ENCODE measurements at places on chromosomes 3 and 15.
A peak's percentile ranks its signal among the peaks of the same experiment; 100 is the strongest.

DNA sequence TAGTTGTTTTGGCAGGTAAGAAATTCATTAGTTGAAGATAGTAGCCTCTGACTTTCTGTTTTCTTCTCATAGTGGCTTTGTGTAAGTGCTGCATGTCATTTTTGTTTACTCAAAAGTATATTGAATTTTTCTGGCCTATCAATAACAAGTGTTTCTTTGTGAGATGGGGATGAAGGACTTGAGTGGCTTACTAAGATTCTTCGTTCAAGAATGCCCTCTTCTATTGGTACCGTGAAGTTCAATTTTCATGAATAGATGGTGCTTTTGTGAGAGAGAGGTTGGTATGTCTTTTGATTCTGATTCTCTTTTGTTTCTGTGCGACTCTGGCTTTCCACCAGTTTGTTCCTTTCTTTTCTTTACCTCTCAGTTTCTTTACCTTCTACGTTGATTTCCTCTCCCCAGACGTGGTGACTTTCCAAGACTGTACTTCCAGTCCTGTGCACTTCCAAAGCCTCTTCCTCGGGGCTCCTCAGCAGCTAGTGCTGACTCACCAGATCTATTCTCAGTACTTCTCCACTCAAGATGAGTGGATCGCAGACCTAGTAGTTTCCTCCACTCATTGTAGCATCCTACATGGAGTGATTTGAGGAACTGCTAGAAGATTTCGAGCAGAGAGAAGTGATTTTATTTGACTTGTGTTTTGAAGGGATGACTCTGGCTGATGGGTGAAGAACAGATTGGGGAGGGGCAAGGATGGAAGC is 82.0 kb upstream of the EPHB3 start:
- DNase-seq, result no peak

DNA sequence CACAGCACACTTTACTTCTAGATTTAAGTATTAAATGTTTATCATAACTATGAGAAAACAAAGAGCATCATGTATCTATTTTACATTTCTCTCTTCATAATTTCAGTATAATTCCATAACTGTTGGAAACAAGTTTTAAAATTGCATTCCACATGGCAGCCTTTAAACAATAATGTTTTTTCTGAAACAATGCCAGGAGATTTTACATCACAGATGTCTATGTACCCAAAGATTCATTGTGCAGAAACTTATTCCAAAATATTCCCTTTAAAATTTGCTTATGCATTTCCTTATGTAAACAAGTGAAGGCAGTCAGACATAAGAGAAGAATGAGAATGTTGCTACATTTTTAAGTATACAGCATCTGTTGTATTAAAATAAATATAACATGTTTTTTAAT is 324.9 kb upstream of the COL8A1 start:
- DNase-seq, result no peak

GRCh38 chr3:8441969-8442559 is 59.6 kb upstream of the LMCD1 start:
- DNase-seq, result no peak

DNA sequence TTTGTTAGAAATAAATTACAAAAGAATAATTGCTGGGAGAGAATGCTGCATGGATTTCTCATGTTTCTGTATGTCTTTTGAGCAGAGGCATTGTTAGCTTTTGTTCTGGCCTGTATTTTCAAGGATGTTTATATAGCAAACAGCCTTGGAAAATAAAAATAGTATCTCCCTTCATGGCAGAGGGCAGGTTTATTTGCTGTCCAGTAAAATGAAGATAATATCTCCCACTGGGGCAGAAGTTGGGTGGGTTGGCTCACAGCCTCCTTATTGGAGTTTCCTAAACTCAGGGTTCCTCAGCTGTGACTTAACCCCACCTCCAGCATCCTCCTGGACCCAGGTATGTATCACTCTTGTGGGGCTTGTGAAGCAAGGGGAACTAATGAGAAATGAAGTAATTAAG is 43.7 kb upstream of the THSD4 start:
- no peak for DNase-seq

DNA sequence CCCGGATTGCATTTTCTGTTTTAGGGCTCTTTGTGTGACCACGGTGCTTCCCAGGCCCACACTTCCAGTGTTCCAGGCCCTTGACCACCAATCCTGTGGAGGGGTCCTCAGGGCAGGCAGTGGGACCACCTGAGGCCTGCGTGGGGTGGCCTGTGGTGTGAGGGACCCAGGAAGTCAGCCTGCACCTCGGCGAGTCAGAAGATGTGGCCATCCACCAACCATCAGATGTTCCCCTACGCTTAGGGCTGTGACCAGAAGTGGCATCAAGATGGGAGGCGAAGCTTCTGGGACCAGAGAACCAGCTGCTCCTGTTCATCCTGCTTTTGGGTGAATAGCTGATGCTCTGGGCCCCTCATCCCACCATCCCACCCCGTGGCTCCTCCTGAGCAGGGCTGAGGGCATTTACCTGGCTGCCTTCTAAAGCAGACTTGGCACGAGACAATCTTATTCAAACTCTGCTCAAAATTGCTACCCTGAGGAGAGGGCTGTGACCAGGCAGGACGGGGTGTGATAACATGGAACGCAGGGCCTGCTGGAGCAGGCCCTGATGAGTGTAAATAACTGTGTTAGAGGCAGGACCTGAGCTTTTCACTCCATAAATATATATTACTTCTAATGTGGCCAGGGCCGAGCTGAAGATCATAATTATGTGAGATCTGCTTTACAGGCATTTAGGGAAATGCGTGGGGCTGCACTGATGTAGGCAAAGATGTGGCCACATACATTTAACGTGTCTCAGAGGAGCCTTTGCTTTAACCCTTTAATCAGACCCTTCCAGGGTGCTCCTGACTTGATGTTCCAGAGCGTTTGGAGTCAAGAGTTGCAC is 28.8 kb downstream of the SMAD3 start:
- no peak for DNase-seq

DNA sequence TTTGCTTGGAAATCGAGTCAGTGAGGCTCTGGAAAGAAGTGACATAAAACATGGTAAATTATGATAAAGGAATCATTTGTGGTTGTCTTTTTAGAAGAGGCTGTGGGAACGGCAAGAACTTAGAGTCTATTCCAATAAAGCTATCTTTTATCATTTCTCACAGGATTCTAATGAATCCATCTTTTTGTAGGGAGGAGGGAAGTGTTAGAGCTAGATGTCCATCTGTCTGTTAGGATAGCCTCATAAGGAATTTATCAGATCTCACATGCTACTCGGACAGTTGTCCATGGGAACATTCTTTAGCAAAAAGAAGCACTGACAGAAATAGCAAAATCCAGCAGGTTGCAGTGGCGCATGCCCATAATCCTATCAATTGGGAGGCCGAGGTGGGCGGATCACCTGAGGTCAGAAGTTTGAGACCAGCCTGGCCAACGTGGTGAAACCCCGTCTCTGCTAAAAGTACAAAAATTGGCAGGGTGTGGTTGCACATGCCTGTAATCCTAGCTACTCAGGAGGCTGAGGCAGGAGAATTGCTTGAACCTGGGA is 37.0 kb downstream of the STARD9 start:
- DNase-seq, result no peak

DNA sequence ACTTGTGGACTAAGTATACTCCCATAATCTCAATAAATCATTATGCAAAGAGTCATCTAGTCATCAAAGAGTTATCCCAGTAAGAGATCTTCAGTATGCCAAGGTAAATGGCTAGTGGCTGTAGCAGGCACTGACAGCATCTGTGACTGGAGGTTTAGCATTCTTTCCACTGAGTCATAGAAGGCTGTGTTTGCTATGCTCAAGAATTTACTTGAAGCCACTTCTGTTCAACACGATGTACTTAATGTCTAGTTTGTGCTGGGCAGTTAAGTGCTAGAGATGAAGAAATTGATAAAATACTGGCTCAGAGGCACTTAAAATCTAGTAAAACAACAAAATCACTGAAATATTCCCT is 13.0 kb downstream of the ZBED2 start:
- no peak for DNase-seq

GRCh38 chr3:95387242-95388021 is 1324.6 kb downstream of the NSUN3 start:
- no peak for DNase-seq

DNA sequence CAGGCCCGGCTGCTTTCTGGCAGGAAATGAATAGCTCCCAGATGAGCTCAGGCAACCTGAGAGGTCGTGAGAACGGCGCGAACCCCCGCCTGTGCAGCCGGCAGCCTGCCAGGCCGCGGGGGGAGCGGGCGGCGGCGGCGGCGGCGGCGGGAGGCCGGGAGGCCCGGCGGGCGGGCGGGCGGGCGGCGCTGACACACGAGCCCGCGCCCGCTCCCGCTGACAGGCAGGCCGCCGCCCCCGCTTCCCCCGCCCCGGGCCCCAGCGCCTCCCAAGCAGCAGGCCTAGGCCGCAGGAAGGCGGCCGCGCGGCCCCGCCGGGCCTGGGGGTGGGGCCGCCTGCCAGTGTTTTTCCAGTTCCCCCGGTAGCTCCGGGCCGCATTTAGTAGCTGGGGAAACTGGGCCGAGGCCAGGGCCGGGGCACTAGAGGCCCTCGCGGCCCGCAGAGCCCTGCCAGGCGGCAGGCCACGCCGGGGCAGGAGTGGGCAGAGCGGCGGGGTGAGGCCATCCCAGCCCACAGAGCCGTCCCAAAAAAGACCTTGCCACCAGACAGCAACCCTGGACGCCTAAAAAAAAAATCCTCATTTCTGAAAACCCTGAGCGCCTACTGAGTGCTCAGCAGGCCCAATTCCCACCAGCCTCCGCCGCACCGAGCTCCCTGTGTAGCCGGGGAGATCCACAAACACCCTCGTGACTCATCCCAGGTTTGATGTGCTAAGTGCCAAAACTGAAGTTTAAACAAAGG is 5.6 kb downstream of the HES1 start:
- peak; percentile 30 for DNase-seq

DNA sequence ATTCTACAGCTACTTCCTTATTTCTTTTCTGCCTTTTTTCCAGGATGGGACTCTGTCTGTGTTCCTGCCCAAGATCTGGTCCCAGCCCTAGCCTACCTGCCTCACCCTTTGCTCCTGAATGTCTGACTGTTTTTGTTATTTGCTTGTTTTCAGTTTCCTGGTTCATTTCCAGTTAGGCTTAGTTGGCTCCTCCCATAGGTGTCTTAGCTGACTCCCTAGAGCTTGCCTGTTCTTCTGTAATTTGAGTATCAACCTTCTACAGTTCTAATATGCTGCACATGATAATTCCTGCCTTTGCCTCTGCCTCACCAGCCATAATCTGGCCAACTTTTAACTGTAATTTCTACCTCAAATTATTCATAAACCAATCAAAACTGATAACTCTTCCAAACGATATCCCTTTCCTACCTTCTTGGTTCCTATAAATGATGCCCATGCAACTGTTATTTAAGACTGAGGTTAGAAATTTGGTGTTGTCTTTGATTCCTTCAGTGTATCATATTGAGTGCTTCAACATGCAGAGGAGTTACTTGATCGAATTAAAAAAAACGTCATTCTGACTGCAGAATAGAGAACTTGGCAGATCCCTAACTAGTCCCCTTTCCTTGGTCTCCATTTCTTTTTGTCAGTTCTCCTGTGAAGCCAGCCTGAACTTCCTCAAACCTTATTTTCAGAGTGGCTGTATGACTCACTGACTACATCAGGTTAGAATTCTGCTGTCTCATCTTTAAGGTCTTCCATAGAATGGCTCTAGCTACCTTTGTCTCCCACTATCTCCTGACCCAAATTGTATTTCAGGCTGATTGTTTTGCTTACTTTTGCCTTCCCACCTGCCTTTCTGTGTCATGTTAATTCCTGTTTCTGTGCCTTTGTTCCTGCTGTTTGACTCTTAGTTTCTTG is 8.4 kb downstream of the GOLM2 start:
- DNase-seq, result no peak

GRCh38 chr3:66997560-66998112 is 471 bp upstream of the KBTBD8 start:
- no peak for DNase-seq

GRCh38 chr3:115806501-115806900 is 183.2 kb downstream of the GAP43 start:
- DNase-seq, result no peak

DNA sequence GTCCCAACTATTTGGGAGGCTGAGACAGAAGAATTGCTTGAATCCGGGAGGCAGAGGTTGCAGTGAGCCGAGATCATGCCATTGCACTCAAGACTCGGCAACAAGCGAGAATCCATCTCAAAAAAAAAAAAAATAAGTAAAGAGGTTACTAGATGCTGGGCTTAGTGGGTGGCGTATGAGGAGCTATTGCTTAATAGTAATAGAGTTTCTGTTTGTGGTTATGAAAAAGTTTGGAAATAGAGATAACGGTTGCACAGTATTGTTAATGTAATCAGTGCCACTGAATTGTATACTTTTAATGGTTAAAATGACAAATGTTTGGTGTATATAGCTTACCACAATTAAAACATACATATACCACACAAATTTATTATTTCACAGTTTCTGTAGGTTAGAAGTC is 14.7 kb upstream of the HHATL start:
- DNase-seq, result no peak

DNA sequence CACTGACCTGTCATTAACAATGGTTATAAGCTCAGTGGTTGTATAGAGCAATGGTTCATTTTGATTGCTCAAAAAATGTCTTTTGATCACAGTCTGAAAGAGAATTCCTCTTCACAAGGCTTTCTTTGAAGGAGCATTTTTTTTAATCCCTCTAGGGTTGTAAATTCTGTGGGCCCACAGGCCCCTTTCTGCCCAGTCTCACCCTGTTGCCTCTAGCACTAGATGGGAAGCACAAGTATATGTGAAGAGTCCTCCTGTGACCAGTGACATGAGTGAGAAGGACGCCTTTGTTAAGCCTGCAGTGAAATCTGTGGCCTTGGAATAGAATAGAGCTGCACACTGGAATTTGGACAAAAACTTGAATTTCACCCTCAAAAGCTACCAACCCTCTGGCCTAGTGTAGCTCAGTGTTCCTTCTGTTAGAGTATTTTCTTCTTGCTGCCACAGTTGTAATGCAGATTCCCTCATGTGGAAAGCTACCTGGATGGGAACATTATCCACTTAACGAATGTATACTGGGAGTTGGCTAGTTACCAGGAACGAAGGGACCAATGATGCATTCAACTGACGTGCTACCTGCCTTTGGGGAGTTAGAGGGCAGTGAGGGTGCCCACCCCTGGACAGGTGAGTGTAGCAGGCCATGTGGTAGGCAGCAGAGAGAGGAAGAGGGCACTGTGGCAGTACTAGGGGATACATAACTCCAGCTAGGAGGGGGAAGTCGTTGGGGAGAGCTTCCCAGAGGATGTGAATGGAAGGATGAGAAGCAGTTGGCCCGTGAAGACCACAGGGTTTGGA is 28.3 kb upstream of the RYR3 start:
- no peak for DNase-seq

- DNase-seq, result no peak
Measured at GRCh38 chr15:89360294-89360971, 25.8 kb upstream of the POLG start.

- DNase-seq, result no peak
Measured at GRCh38 chr15:72155003-72155621, 36.9 kb downstream of the SENP8 start.

GRCh38 chr3:177473184-177473583 is 275.9 kb upstream of the TBL1XR1 start:
- no peak for DNase-seq

- DNase-seq, result no peak
Measured at GRCh38 chr3:112247900-112248299, 46.1 kb downstream of the SLC9C1 start.

DNA sequence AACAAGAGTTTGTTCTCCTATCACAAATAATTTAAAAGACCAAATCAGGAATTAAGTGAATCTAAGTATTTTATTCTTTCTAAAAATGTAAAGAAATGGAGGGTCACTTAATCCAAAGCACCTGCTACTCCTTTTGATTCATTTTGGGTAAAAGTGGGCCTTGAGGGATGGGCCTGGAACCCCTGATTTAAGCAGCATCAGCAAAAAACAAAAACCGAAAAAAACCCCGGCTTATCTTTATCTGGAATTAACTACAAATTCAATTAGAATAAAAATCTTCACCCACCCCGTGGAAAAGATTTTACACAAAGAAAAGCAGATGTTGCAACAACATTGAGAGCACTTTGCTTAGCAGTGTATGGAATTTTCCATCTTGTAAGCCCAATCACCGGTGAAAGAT is 1018.2 kb downstream of the MCTP2 start:
- DNase-seq, result no peak

Measured in activated gamma-delta T cell treated with anti-CD3 and anti-CD28 coated beads, Interleukin-2, amount 50 U/mL, for 16 hours (primary cell).